ENCODE measurements at places on chromosomes 5 and 9. TPM values are rescaled to one million over a fixed set of nuclear protein-coding genes. Genes with fewer than 3 reads are reported as not detected.

Gene CCNO
- total RNA-seq, result 7.2 TPM

Gene HTR1A
- not detected for total RNA-seq

Gene PALM2AKAP2
- 0.62 TPM for total RNA-seq

- H3K4me1 ChIP-seq, result no peaks in the 10 kb centered on the region
- no peak for DNase-seq
- H3K27me3 ChIP-seq, result no peaks in the 10 kb centered on the region
- H3K36me3 ChIP-seq, result no peaks in the 10 kb centered on the region
Observed at GRCh38 chr9:83220730-83221129, 157.8 kb upstream of the RASEF start.

DNA sequence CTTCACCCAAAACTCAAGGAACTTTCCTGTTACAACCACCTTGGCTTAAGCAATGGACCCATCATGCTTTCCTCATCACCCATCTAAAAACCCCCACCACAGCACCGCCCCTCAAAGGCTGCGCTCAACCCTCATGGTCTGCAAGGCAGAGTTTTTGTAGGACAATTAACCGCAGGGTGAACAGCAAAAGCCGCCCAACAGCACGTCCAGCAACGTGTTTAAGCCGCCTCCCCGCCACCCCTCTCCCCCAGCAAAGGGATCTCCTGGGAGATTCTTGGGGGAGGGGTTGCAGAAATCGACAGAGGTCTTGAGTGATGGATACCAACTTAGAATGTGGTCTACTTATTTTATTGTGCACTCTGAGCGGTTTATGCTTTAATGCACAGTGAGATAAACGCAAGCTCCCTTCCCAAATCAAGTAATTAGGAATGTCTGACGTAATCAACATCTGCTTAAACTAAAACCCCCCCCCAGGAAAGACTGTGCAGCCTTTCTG lies 1.9 kb downstream of the ROR2 start:
- peak overlapping the region; percentile 95 for H3K27ac ChIP-seq
- peak overlapping the region; percentile 69 for H3K4me3 ChIP-seq
- H3K36me3 ChIP-seq, result no peaks in the 10 kb centered on the region
- H3K4me1 ChIP-seq, result peaks cover 7% of the 10 kb centered on the region
- no peaks in the 10 kb centered on the region for H3K27me3 ChIP-seq

- no peaks in the 10 kb centered on the region for H3K4me1 ChIP-seq
- no peaks in the 10 kb centered on the region for H3K27me3 ChIP-seq
- no peak overlapping the region for H3K4me3 ChIP-seq
Observed at GRCh38 chr5:80275347-80275746, 19.5 kb upstream of the SERINC5 start.

DNA sequence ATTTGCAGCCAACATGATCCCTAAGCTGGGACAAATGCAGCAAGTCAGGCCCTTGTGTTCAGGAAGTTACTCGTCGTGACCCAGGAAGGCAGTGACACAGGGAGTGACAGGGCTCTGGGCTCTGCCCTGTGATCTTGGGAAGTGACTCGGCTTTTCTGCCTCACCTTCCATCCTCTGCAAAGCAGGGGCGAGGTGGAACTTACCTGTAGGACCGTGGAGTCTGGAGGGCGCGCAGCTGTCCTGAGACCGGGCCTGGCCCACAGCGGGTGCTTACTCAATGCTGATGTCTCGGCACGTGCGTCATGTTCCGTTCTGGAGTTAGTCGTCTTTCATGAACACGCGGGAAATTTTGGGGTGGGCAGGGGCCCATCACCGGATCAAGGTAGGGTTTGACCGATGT lies 22.8 kb upstream of the LPCAT1 start:
- no peaks in the 10 kb centered on the region for H3K36me3 ChIP-seq
- DNase-seq, result no peak
- no peak overlapping the region for H3K4me3 ChIP-seq
- H3K4me1 ChIP-seq, result no peaks in the 10 kb centered on the region

GRCh38 chr5:52017567-52017966 lies 634.3 kb downstream of the ISL1 start:
- H3K36me3 ChIP-seq, result no peaks in the 10 kb centered on the region
- H3K27me3 ChIP-seq, result no peaks in the 10 kb centered on the region
- H3K4me1 ChIP-seq, result no peaks in the 10 kb centered on the region
- H3K27ac ChIP-seq, result no peak overlapping the region

DNA sequence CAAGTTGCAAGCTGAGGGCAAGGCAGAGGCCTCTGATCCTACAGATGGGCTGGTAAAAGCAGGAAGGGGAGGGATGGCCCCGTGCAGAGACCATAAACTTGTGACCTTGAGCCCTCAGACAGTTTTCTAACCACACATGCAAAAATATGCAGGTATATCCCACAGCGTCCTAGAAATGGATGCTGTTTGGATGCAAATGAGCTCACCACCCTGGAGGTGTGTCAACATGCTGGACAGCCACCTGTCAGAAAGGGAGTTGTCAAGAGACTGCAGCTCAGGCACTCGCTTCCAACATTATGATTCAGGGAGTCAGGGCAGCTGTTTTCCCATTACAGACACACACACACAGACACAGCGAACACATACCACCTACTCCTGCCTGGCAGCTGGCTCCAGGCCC lies 97.3 kb upstream of the PANK3 start:
- H3K4me1 ChIP-seq, result no peaks in the 10 kb centered on the region
- H3K4me3 ChIP-seq, result no peak overlapping the region
- no peak for DNase-seq
- no peak overlapping the region for H3K27ac ChIP-seq

GRCh38 chr9:114791736-114792135 lies 14.1 kb downstream of the TNFSF15 start:
- DNase-seq, result no peak
- H3K27ac ChIP-seq, result no peak overlapping the region
- no peak overlapping the region for H3K4me3 ChIP-seq
- H3K27me3 ChIP-seq, result no peaks in the 10 kb centered on the region
- H3K4me1 ChIP-seq, result no peaks in the 10 kb centered on the region

- no peaks in the 10 kb centered on the region for H3K27me3 ChIP-seq
- H3K36me3 ChIP-seq, result no peaks in the 10 kb centered on the region
- peak overlapping the region; percentile 1 for H3K27ac ChIP-seq
- no peak overlapping the region for H3K4me3 ChIP-seq
Observed at GRCh38 chr5:1763548-1763911, 36.1 kb downstream of the MRPL36 start.

- H3K4me1 ChIP-seq, result no peaks in the 10 kb centered on the region
- H3K27ac ChIP-seq, result no peak overlapping the region
- H3K27me3 ChIP-seq, result no peaks in the 10 kb centered on the region
Observed at GRCh38 chr5:73374520-73375190, 73.9 kb downstream of the FOXD1 start.

DNA sequence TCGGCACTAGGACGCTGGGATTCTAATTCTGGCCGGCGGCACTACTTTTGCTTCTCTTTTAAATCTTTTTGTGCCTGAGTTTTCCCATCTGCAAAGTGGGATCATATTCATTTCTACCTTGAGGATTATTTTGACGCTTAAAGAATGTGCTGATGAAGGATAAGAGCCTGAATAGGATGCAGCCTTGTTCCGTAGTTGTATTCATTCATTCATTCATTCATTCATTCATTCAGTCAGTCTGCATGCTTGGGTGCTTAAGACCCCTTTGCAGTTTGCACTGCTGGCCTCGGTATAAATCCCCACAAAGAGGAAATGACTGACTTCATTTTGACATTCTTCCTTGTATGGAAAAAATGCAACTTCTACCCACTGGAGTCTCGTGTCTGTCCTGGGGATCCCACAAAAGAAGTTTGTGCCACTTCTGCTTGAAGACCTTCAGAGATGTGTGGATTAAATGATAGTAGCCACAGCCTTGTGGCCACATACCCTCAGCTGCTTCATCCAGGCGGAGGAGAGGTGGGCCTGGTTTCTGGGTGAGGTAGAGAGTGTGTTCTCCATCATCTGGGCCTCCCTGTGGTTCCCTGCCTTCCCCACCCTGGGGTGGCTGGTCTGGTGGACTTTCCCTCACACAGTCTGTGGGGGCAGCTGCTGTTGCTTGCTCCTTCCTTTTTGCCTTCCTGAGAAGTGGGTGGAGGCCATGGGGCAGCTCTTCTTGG lies 62.6 kb downstream of the PPARGC1B start:
- H3K4me1 ChIP-seq, result no peaks in the 10 kb centered on the region
- no peaks in the 10 kb centered on the region for H3K27me3 ChIP-seq
- DNase-seq, result no peak
- H3K4me3 ChIP-seq, result no peak overlapping the region
- H3K27ac ChIP-seq, result no peak overlapping the region

DNA sequence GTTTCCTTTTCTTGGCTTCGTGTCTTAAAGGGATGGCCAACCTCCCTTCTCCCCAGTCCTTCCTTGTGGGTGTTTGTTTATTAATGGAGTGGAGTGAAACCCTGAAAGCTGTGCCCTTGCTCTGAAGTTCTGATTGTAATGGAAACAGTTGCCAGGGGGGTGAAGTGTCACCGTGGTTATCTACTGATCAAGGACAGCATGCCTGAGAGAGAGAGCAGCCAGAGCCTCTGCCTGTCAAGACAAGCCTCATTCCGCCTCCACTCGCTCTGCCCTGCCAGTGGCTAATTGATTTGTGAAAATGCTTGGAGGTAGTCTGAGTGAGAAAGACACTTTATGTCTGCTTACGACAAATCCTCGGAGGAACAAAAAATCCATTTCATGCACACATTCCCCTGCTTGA lies 143.7 kb upstream of the SLC30A5 start:
- no peaks in the 10 kb centered on the region for H3K27me3 ChIP-seq
- no peak overlapping the region for H3K4me3 ChIP-seq
- DNase-seq, result peak; percentile 80
- H3K4me1 ChIP-seq, result peaks cover 12% of the 10 kb centered on the region
- peak overlapping the region; percentile 29 for H3K27ac ChIP-seq
